Thymus (tissue), 14 donors: ENCODE measurements at places on chromosomes 11 and 22.

DNA sequence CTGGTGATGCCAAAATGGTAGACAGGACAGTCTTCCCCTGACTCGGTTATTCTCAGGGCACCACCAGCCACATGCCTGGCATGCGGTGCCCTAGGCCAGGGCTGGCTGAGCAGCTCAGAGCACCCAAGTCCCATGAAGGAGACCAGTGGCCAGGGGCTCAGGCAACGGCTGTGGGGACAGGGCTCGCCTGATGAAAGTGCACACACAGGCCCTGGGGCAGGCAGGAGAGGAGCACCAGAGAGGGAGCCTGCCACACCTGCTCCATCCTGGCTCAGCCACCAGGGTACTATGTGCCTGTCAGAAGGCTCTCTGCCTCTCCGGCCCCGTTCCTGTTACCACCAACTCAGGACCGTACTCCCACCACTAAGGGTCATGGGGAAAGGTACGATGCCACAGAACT is 12.1 kb downstream of the ELFN2 start:
- no peak overlapping the region for H3K27ac ChIP-seq
- no peaks in the 10 kb centered on the region for H3K36me3 ChIP-seq
- H3K4me1 ChIP-seq, result peaks cover 31% of the 10 kb centered on the region
- DNase-seq, result no peak

- DNase-seq, result no peak
- H3K27ac ChIP-seq, result no peak overlapping the region
- H3K27me3 ChIP-seq, result no peaks in the 10 kb centered on the region
- H3K4me1 ChIP-seq, result no peaks in the 10 kb centered on the region
- no peak overlapping the region for H3K4me3 ChIP-seq
Observed at GRCh38 chr22:22711532-22711913, 67.1 kb downstream of the GGTLC2 start.

GRCh38 chr22:44613196-44613595 is 88.8 kb upstream of the PRR5 start:
- no peaks in the 10 kb centered on the region for H3K36me3 ChIP-seq
- no peaks in the 10 kb centered on the region for H3K27me3 ChIP-seq
- no peak for DNase-seq
- no peak overlapping the region for H3K4me3 ChIP-seq
- H3K4me1 ChIP-seq, result peaks cover 12% of the 10 kb centered on the region
- H3K27ac ChIP-seq, result no peak overlapping the region

DNA sequence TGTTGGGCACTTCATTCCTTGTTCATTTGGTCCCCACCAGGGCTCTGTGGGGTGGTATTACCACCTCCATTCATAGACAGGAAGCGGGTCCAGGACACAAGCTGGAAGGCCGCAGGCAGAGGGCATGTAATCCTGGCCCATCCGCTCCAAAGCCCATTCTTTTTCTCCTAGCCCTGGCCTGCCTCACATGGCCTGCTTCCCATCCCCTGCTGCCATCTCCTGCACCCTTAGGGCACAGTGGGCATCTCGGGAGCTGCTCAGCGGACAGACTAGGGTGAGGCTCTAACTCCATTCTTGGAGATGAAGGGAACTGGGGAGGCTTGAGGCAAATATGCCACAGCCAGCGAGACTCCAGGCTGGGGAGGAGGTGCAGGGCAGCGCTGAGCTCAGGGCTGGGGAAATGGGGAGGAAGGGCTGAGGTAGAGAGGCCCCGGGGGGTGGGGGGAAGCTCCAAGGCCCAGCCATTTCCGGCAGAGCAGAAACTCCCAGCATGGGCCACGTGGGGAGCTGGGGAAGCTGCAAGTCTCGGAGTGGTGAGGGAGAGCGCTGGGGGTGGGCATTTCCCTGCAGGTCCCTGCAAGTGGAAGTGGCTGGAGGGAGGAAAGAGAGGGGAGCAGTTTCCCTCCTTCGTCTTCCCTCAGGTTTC is 14.3 kb upstream of the BCL9L start:
- H3K27me3 ChIP-seq, result no peaks in the 10 kb centered on the region
- no peak overlapping the region for H3K4me3 ChIP-seq
- DNase-seq, result peak; percentile 72
- peak overlapping the region; percentile 33 for H3K27ac ChIP-seq
- peaks cover 10% of the 10 kb centered on the region for H3K4me1 ChIP-seq

- no peaks in the 10 kb centered on the region for H3K27me3 ChIP-seq
- H3K4me3 ChIP-seq, result no peak overlapping the region
- H3K27ac ChIP-seq, result no peak overlapping the region
- H3K4me1 ChIP-seq, result no peaks in the 10 kb centered on the region
Observed at GRCh38 chr11:27907530-27907929, 200.4 kb downstream of the KIF18A start.

GRCh38 chr11:106271686-106272085 is 194.2 kb downstream of the AASDHPPT start:
- no peak overlapping the region for H3K4me3 ChIP-seq
- no peaks in the 10 kb centered on the region for H3K4me1 ChIP-seq
- no peak for DNase-seq
- no peak overlapping the region for H3K27ac ChIP-seq
- H3K27me3 ChIP-seq, result no peaks in the 10 kb centered on the region

DNA sequence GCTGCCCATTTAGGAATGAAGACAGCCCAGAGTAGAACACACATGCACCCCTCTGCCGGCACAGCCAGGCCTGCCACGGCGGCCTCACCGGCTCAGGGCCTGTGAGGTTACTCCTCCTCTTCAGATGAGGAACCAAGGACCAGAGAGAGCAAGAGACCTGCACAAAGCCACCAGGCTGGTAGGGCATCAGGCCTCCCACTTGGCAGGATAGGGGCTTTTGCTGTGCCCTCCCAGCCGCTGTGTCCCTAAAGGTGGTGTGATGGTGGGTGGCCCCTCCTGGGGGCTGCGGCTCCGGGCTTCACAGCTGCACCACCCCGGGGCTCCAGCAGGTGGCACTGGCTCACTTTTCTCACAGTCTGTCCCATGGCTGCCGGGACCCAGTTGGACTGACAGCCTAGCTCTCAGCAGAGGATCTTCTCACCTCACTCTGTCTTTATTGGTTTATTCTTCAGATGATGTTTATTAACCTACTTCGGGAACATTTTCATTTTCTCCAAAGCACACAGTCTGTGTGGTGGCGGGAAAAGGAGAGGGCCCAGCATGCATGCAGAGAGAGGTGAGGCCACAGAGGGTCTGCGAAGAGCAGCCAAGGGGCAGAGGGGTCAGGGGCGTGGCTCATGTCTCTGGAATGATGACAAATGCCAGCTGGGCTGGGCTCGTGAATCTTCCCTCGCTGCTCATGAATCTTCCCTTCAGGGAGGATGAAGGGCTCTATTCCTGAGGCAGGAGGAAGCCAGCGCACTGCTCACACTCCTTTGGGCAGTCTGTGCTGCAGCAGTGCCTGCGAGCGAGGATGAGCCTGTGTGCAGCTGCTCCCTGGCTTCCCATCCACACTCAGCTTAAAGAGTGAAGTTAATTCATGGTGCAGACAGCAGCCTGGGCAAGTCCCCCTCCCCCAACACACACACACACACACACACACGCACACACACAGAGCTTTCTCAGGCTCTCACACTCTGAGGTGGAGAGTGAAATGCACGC is 101.1 kb upstream of the PITPNB start:
- DNase-seq, result peak; percentile 29
- no peaks in the 10 kb centered on the region for H3K27me3 ChIP-seq
- no peak overlapping the region for H3K4me3 ChIP-seq
- H3K36me3 ChIP-seq, result no peaks in the 10 kb centered on the region
- H3K4me1 ChIP-seq, result no peaks in the 10 kb centered on the region

GRCh38 chr11:117256573-117256972 is 24.1 kb downstream of the RNF214 start:
- no peak overlapping the region for H3K4me3 ChIP-seq
- no peak overlapping the region for H3K27ac ChIP-seq
- H3K36me3 ChIP-seq, result peaks cover 3% of the 10 kb centered on the region

GRCh38 chr11:36743039-36743438 is 145.0 kb upstream of the RAG2 start:
- no peaks in the 10 kb centered on the region for H3K27me3 ChIP-seq
- no peaks in the 10 kb centered on the region for H3K36me3 ChIP-seq
- peaks cover 36% of the 10 kb centered on the region for H3K4me1 ChIP-seq
- peak overlapping the region; percentile 23 for H3K27ac ChIP-seq
- DNase-seq, result no peak
- H3K4me3 ChIP-seq, result no peak overlapping the region

DNA sequence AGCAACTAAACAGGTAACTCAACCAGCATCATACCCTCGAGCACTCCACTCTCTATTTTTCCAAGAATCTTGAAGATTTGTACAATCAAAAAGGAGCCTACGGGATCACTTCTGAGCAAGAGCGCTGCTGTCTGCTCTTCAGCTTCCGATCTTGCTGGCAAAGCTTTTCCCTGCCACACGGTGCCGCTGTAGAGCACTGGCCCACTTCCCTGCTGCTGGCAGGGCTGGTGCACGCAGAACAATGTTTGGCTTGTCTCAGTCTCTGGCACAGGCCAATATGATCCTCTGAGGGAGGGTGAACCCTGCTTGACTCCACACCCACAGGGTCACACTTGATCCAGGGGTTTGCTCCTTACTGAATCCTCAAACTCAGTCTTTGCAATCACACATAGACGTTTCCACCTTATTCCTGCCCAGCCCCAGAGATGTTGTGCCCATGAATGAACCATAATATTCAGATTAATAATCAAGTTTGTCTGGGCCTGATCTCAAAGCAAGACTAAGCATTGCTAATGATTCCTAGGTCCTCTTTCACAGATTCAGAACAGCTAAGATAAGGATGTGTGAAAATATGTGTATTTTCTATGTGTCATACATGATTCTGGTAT is 536.6 kb downstream of the SOX6 start:
- peaks cover 2% of the 10 kb centered on the region for H3K4me1 ChIP-seq
- DNase-seq, result peak; percentile 39
- no peaks in the 10 kb centered on the region for H3K36me3 ChIP-seq
- no peak overlapping the region for H3K4me3 ChIP-seq
- no peak overlapping the region for H3K27ac ChIP-seq

DNA sequence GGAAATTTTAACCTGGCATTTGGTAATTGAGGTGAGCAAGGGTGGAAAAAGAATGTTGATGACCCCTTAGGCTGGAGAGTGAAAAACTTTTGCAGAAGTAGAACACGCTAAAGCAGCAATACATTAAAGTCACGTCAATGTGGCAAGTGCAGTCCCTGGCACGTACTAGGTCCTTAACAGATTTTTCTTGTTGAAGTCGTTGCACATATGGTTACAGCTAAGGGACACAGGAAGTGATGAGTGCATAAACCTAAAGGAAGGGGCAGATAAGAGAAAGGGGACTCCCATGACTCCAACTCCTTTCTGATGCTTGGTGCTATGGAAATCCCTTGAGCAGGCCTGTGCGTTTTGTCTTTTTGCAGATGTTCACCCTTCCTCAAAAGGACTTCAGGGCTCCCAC is 1.2 kb downstream of the ACCS start:
- no peak overlapping the region for H3K27ac ChIP-seq
- DNase-seq, result no peak
- peaks cover 4% of the 10 kb centered on the region for H3K4me1 ChIP-seq
- no peaks in the 10 kb centered on the region for H3K36me3 ChIP-seq

DNA sequence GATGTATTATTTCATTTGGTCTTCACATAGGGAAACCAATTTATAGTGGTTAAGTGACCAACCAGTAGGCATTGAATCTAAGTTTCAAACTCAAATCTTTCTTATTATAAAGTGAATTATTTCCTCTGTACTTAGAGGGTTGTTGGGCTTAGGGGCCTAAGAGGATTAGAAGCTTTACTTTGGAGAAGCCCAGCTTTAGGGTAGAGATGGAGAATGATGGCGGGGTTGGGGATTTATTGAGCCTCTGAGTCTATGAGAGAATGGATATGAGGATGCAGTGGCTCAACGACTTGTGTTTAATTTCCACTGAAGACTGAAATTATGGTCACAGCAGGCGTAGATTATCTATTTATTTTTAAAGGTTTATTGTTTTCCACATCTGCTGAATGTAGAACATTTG is 55.5 kb downstream of the CHRDL2 start:
- H3K36me3 ChIP-seq, result no peaks in the 10 kb centered on the region
- DNase-seq, result no peak
- no peaks in the 10 kb centered on the region for H3K4me1 ChIP-seq
- no peak overlapping the region for H3K27ac ChIP-seq
- H3K27me3 ChIP-seq, result no peaks in the 10 kb centered on the region

GRCh38 chr22:49179175-49179574 is 648.5 kb downstream of the BRD1 start:
- DNase-seq, result no peak
- no peaks in the 10 kb centered on the region for H3K27me3 ChIP-seq
- no peak overlapping the region for H3K27ac ChIP-seq
- H3K4me1 ChIP-seq, result no peaks in the 10 kb centered on the region
- H3K4me3 ChIP-seq, result no peak overlapping the region
- H3K36me3 ChIP-seq, result no peaks in the 10 kb centered on the region

DNA sequence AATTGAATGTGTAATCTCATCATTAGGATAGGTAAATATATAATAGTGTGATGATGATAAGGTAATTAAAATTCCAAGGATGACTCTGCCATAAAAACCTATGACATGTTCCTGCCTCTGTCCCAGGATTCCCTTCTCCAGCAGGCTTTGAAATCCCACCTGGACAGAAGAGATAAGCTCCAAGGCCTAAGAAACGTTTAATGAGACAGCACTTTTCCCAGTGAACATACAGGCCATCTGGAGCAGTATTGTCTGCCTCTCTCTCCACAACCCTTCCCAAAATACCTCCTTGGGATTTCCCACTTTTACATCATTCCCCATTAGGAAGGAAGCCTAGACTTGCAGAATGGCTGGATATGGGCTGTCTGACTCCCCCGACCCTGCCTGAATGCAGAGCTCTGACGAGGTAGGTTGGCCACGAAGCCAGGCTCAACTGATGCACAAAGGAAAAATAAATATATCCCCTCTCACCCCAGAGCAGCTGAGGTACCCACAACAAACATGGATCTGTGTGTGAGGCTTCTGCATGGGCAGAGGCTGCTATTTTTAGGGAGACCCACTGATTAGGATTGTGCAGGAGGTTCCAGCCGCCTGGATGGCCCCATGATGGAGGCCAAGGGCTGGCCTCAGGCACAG is 71.0 kb downstream of the TMPRSS5 start:
- no peak overlapping the region for H3K27ac ChIP-seq
- no peak overlapping the region for H3K4me3 ChIP-seq
- no peaks in the 10 kb centered on the region for H3K27me3 ChIP-seq
- no peaks in the 10 kb centered on the region for H3K36me3 ChIP-seq
- H3K4me1 ChIP-seq, result no peaks in the 10 kb centered on the region
- DNase-seq, result no peak

- no peak for DNase-seq
- peaks cover 21% of the 10 kb centered on the region for H3K27me3 ChIP-seq
- no peak overlapping the region for H3K4me3 ChIP-seq
- no peak overlapping the region for H3K27ac ChIP-seq
Observed at GRCh38 chr11:121929581-121929980, 186.4 kb downstream of the BLID start.

DNA sequence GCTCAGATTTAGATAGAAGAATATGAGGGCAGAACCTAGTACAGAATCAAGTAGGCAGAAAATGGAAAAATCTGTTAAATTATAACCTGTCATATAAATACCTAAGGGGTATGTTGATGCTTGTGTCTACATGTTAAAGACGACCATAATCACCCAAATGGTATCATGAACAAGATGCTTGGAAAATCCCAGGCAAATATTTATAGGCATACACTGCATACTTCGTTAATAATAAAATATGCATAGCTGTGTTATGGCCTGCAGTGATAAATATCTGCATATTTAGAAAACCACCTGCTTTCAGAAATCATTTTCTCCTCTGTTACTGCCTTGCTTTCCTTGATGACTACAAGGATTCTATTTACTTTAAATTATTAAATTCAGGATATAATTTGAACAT is 18.9 kb upstream of the DDX10 start:
- no peak overlapping the region for H3K4me3 ChIP-seq
- no peaks in the 10 kb centered on the region for H3K4me1 ChIP-seq
- no peaks in the 10 kb centered on the region for H3K27me3 ChIP-seq
- no peak for DNase-seq
- no peaks in the 10 kb centered on the region for H3K36me3 ChIP-seq
- no peak overlapping the region for H3K27ac ChIP-seq

- no peak overlapping the region for H3K27ac ChIP-seq
- no peaks in the 10 kb centered on the region for H3K27me3 ChIP-seq
- no peak overlapping the region for H3K4me3 ChIP-seq
- H3K4me1 ChIP-seq, result peaks cover 4% of the 10 kb centered on the region
Observed at GRCh38 chr11:35232891-35233330, 93.9 kb downstream of the CD44 start.
